SW 1271 (cell line): ENCODE measurements at places on chromosomes 12 and 14.

- DNase-seq, result no peak
Observed at GRCh38 chr12:54251667-54252284, 28.1 kb downstream of the CBX5 start.

- no peak for DNase-seq
Observed at GRCh38 chr12:113246478-113247122, 25.3 kb downstream of the TPCN1 start.

DNA sequence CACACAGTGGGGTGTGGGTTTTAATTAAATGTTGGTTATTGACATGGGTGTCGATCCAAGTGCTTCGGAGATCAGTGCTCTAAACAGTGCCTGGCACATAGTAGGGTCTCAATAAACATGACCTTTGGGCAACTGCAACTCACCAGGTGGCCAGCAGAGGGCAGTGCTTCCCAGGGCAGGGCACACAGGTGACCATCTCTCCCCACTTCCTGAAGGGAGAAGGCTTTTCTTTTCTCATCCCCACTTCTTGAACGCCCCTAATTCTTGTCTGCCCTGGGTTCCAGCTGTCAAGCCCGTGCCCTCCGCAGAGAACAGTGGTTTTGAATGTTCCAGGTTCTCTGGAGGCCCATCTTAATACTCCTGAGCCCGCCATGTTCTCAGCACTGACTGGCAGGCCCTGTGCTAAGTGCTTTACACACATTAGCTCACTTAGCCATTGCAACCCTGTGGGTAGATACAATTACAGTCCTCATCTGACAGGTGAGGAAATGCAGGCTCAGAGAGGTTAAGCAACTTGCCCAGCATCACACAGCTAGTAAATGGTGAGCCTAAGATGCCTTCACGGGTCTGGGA lies 16.3 kb downstream of the RAPGEF3 start:
- peak; percentile 31 for DNase-seq

GRCh38 chr12:74424778-74425177 lies 112.9 kb upstream of the ATXN7L3B start:
- DNase-seq, result no peak

- DNase-seq, result no peak
Observed at GRCh38 chr12:53070877-53071492, 8.2 kb downstream of the SPRYD3 start.

- DNase-seq, result no peak
Observed at GRCh38 chr12:8970432-8970831, 18.9 kb upstream of the KLRG1 start.

GRCh38 chr12:103680591-103681141 lies 93.6 kb downstream of the STAB2 start:
- DNase-seq, result no peak

DNA sequence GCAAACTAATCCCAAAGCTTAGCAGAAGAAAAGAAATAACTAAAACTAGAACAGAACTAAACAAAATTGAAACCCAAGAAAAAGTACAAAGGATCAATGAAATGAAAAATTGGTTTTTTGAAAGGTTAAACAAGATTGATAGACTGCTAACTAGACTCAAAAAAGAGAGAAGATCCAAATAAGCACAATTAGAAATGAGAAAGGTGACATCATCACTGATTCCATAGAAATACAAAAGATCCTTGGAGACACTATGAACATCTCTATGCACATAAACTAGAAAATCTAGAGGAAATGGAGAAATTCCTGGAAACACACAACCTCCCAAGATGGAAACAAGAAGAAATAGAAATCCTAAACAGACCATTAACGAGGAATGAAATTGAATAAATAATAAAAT lies 47.1 kb upstream of the SLC38A2 start:
- no peak for DNase-seq

- no peak for DNase-seq
Observed at GRCh38 chr14:50232276-50232642, 881 bp upstream of the SOS2 start.

- DNase-seq, result no peak
Observed at GRCh38 chr12:3061501-3062215, 15.5 kb upstream of the TSPAN9 start.

DNA sequence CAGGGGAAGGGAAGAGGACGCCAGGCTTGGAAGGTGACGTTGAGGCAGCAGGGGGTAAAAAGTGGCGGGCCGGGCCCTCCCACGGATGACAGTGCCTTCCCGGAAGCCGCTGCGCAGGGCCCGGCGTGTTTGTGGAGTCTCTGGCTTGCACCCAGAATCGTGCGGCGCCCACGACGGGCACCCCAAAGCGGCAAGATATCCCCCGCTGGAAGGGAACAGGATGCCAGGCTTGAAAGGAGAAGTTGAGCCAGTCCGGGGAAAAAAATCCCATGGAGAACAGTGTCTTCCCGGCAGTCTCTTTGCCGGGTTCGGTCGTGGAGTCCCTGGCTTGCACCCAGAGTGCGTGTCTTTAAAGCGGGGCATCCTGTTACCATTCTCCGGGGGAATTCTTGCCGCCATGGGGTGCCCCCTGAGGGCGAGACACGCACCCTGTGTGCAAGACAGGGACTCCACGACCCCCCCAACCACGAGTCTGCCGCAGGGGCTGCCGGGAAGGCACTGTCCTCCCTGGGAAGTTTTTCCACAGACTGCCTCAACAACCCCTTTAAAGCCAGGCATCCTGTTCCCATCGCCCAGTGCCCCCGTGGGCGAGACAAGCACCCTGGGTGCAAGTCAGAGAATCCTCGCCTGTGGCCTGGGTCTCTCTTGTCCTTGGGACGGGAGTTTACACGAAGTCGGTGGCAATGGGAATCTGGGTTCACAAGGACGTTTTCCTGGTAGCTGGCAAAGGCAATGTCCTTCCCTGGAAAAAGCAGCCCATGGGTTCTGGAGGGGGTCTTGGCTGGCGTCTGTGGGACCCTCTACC lies 156.1 kb upstream of the ALG10B start:
- DNase-seq, result no peak

DNA sequence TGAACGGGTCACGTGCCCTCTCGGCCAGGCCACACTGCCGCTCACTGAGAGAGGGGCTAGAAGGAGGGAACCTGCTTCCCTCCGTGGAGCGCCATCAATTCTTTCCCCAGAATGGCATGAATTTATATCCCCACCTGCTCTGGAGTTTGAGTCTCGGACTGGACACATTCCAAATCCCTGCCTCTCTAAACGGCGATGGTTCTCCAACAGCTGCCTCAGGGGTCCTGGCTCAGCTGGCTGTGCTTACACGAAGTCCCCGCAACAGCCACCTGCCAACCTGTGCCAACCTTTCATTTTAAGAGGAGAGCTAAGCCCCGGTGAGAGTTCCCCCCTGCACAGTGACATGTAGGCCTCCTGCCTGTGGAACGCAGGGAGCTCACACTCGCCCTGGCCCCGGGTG lies 73.2 kb downstream of the RIMBP2 start:
- DNase-seq, result no peak

DNA sequence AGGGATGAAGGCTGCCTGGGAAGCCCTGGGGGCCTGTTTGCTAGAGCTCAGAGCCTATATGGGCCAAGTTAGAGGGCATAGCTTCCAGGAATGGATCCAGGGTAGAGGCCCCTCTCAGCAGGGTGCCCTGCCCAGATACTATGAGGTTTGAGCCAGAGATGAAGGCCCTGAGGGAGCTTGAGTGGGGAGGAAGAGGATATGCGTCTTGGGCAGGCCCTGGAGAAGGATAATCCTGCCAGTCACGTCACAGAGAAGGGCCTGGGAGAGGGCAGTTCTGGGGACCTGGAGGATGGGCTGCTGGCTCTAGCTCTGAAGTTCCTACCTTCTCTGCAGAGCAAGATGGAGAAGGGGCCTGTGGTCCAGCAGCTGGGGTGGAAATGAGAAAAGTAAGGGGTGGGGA lies 5.9 kb upstream of the CACNB3 start:
- DNase-seq, result no peak

DNA sequence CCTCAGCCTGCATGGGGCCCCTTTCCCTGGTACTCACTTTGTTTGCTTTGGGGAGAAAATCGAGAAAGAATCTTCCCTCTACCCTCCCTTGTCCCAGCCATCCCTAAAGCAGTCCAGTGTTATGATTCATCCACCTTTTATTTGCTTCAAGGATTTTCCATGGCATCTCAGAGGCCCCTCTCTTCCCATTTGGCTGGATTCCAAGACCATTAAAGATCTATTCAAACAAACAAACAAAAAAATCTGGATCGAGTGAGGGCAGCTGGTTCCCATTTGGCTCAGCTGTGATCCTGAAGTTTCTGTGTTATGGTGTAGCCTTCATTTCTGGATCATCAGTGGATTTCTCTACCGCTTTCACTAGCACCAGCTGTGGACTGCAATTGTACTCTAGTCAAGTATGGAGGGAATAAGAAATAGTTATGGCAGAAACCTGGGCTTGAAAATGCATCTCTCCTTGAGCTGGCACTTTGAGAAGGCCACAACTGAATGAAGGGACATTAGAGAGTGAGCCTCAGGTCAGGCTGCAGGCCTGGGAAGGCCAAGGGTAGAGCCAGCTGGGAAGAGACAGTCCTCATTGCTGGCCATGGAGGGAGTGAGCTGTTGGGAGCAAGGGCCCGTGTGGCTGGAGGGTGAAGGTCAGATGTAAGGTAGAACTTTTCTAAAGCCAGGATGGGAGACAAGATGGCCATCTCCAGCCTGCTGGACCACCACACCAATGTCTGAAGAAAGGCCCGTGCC lies 13.7 kb downstream of the KRT71 start:
- no peak for DNase-seq

- no peak for DNase-seq
Observed at GRCh38 chr14:53879022-53879686, 77.5 kb downstream of the BMP4 start.

DNA sequence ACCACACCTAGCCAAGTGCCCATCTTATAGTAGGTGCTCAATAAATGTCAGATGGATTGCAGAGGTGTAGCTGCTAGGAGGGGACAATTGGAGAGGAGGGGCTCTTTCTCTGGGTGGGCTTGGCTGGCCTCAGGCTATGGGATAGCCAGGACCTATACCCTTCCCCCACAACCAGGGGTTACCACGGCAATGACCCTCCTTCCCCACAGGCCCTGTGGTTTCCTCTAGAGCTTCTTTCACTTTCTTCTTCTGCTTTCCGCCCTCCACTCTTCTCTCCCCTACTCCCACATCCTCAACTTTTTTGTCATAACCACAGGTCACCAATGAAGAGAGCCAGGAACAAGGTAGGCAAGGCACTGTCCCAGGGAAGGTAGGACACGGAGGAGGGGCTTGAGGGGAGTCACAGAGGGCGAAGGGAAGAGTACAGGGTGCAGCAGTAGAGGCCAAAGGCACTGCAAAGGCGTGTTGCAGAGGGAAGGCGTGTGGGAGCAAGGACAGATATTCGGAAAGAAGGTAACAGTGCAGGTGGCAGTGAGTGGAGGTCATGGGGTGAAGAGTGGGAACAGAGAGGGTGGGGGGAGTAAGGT lies 1.9 kb upstream of the ITGB7 start:
- DNase-seq, result no peak

GRCh38 chr14:69572030-69572840 lies 2.4 kb downstream of the CCDC177 start:
- no peak for DNase-seq

DNA sequence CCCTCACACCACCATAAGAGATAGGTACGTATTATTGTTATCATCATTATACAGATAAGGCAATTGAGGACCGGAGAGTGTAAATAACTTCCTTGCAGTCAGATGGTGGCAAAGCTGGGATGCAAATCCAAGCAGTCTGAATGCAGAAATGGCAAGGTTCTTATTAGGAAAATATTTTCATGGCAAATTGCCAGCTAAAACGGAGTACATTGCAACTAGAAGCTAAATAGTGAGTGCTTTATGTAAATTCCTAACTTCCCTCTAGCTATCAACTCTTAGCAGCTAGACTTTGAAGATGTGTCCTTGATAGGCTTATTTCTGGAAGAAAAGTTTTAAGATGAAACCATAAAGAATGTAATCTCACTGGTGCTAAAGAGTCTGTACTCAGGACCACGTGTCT lies 323.9 kb upstream of the DIO2 start:
- no peak for DNase-seq

- no peak for DNase-seq
Observed at GRCh38 chr14:63375769-63376168, 57.0 kb upstream of the GPHB5 start.

DNA sequence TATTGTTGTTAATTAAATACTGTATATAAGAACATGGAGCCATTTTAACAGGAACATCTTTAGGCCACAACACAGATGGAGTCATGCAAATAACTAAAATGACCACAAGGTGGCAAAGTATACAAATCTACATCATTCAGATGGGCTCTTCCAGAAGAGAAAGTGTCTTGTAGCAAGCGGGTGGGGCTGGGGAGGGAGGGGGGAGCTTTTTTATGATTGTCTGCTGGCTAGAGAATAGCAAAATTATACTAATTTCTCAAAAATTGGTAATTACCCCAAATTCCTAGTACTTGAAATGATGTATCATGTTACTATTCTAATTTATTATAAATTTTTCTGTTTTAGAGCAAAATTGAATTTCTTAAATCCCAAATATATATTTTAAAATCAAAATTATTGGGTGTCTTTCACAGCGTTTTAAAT lies 378.7 kb downstream of the PRKD1 start:
- DNase-seq, result peak; percentile 22

GRCh38 chr14:77022236-77022852 lies 6.2 kb downstream of the IRF2BPL start:
- DNase-seq, result no peak

GRCh38 chr14:22266142-22266442 lies 322.9 kb downstream of the DAD1 start:
- DNase-seq, result no peak

DNA sequence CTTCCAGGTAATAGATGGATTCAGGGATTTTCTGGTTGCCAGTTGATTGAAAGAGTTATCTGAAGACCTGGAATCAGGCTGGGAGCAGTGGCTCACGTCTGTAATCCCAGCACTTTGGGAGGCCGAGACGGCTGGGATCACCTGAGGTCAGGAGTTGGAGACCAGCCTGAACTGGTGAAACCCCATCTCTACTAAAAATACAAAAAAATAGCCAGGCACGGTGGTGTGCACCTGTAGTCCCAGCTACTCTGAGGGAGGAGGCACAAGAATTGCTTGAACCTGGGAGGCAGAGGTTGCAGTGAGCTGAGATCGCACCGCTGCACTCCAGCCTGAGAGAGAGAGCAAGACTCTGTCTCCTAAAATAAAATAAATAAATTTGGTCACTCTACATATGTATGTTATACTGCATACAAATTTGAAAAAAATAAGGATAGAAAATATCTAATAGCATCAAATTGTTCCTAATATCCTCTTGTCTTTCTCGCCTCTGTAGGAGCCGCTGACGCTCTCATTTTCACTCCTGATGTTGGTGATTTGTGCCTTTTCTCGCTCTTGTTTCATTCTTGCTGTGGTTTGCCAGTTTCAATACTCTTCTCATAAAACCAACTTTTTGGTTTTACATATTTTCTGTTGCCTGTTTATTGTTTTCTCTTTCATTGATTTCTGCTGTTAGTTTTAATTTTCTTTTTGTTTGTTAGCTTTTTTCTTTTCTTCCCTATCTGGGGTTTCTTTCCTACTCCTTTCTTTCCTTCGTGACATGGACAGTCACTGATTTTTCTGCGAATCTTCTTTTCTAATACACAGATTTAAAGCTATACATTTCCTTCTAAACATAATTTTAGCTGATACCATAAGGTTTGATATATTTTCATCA lies 23.8 kb upstream of the PLD4 start:
- no peak for DNase-seq
